ENCODE measurements at places on chromosomes 6 and 20.

GRCh38 chr6:158817728-158818580, 1.2 kb downstream of the EZR start:
- peak; percentile 91 for DNase-seq

DNA sequence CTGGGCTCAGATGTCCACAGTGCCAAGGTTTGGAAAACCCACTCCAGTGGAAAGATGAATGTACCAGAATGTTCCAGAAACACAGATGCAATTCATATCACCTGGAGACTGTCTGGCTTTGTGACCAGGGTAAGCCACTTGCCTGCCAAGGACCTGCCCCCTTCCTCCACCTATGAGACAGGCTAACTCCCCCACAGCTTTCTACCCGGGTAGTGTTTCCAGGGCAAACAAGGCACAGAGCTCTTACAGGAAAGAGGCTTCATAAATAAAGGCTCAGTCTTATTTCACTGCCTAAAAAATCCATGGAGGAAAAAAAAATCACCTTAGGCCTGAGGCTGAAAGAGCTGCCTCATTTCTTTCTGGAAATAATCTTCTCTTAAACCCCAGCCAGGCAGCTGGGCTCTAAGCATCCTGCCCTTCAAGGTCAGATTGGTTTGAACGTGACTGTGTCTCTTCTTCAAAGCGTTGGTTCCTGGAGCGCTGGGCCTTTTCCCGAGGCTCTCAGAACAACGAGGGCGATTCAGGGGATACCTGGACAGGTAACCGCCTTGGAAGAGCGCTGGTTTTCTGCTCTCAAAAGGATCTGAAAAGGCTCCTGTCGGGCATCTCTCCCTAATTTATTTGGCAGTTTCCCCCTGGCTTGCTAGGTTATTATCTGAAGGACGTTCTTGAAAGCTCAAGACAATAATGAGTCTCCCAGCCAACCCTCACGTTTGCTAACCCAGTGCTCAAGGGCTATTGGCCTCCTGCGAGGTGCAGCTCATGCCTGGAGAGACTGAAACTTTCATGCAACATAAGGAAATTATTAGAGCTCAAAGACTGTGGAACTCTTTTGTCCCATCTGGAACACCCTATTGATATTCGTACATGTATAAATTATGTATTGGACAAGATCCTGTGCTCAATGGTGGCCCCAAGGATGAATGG, 199.2 kb upstream of the PMEPA1 start:
- no peak for DNase-seq

GRCh38 chr6:34170346-34170745, 24.5 kb upstream of the GRM4 start:
- no peak for DNase-seq

DNA sequence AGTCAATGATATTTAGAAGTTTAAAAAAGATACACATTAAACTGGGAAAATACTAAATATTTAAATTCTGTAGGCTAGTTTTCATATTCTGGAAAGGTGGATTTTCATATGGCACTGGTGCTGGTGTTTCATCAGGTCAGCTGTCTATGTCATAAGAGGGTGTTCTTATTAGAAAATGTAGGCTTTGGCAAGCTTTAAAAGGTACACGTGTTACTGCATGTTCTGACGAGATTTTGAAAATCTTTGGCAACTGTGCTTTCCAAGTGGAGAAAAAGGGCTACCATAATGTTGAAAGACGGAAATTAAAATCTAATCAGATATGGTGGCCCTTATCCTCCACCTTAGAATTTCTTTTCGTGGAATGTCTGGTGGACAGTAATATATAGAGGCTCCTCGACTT, 30.0 kb downstream of the SLC22A3 start:
- DNase-seq: no peak

DNA sequence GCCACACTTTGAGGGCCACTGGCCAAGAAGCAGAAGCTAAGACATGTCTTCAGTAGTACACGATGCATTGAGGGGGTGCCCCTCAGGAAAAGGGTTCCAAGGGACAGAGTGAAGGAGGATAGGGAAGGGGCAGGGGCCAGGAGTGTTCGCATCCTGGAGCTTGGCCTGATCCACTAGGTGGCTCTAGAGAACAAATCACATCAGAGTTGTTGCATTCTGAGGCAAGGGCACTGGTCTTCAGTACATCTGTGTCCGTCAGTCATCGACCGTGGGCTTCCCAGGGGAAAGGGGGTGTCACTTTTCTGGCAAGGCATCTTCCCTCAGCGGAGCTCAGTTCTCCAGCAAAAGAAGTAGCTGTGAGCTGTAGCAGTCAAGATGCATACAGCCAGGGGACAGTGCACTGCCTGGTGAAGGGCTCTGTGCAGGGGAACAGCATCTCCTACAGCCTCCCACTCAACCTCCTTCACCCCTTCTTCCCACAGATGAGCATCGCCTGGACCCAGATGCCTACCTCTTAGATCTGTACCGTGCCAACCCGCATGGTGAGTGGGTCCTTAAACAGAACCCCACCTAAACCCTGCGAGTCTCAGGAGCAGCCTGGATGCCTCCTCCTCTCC, 47.8 kb downstream of the ARHGAP40 start:
- DNase-seq: peak; percentile 70

GRCh38 chr6:157861814-157862213, 38.8 kb downstream of the SNX9 start:
- peak; percentile 29 for DNase-seq

DNA sequence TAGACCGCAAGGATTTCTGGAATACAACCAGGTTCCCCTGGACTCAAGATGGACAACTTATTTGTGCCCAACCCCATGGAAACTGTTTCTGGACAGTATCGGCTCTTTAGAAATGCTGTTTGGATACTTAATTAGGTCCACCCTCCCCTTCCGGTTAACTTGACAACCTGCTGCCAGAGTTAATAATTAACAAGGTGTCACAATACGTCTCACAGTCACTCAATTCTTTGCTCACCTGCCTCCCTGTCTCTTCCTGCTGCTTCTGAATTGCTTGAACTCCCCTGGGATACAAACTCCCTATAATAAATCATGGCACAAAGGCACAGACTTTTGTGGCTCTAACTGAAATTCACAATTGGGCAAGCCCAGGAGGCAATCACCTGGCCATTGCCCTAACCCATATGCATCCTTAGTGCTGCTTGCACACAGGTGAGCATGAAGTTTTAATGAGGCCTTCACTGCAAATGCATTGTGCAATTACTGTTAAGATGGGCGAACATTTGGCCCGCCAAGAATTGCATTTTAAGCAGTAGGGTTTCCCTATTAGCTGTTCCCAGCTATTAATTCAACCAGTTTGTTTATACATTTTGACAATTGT, 504.4 kb upstream of the NOX3 start:
- DNase-seq: no peak

DNA sequence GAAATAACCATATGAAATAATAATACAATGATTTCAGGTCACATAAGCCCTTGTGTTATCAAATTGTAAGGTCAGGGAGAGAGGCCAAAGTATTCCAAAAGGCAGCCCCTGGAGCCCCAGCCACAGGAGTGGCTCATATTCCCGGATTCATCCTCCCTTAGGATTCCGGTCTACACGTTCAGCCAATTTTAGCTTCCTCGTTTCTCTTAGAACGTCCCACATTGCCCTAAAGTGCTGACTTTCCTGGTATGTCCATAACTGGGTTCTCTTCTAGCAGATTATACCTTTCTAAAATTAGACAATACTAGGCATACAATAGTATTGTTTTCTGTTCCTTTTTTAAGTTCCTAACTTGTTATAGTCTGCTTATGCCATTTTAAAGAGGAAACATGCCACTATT, 192.7 kb upstream of the NOX3 start:
- DNase-seq: no peak

- peak; percentile 59 for DNase-seq
Observed at GRCh38 chr6:165556116-165556843, 106.8 kb downstream of the PDE10A start.

- peak; percentile 8 for DNase-seq
Observed at GRCh38 chr20:10357061-10357708, 76.8 kb downstream of the MKKS start.

- DNase-seq: no peak
Observed at GRCh38 chr6:3733321-3733925, 18.1 kb downstream of the PXDC1 start.

GRCh38 chr20:50004229-50004628, 21.4 kb downstream of the SNAI1 start:
- DNase-seq: no peak

DNA sequence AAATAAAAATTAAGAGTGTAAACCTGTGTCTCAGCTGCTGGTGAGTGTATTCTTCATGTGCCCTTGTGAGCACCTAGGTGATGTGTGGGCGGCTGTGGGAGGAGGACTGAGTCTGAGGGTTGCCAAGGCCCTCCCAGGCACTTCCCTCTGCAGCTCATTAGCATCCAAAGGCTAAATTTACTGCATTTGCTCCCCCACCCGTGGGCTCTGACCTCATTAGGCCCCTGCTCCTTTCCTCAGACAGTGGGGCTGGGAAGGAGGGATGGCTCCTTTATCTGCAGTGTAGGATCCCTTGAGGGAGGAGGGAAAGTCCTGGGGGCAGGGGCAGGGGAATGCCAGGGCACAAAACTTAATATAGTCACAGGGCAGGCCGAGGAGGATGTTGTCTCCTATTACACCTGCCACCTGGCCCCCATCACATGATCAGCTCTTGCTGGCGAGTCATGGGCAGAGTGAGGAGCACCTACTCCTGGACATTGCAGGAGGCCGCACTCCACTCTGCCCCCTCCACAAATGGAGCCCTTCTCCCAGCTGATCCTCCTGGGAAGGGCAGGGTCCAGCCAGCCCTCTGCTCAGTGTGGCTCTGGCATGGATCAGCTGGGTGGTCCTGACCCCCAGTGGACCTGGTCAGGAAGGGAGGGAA, 133.2 kb downstream of the MRPL14 start:
- DNase-seq: no peak

DNA sequence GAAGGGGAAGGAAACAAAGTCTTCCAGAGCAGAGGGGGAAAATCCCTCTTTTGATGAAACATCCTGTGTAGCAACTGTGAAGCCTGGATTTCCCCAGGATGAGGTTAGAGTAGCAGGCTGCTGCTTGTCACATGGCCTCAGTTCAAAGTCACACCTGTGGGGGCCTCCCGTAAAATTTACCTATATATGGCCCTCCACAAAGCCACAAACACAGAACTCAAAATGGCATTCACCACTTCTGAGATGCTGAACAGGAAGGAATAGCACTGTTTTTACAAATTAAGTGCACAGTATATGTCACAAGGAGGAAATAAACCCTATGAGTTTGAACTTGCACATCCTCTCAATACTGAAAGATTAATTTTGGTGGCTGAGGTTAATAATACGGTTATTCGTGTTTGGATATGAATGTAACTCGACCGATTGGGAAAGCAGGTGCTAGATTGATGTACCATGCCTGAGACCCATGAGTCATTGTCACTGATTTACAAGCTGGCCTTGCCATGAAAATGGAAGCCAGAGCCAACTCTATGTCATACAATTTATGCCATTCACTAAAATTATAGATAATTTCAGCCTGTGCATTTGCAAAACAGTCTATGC, 70.6 kb downstream of the SGK1 start:
- DNase-seq: no peak

DNA sequence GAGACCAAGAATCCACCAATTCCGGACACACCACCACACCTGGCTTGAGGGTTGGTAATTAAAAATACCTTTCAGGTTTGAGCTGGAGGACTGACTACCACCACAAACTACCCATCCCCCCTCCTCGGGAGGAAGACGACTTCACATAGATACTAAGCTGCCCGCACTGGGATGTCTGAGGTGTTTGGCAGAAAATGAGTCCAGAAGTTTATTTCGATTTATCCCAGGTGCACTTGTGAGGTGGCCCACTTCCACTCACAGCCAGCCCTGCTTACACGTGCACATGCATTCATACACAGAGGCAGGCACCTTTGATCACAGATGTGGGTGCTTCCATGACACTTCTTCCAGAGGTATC, 187.1 kb downstream of the ID4 start:
- no peak for DNase-seq

GRCh38 chr6:152399399-152399798, 237.8 kb downstream of the SYNE1 start:
- DNase-seq: no peak

- peak; percentile 36 for DNase-seq
Observed at GRCh38 chr6:99603421-99604165, 3.0 kb upstream of the PRDM13 start.

GRCh38 chr20:37154684-37155298, 24.3 kb upstream of the RPN2 start:
- DNase-seq: peak; percentile 47

- DNase-seq: no peak
Observed at GRCh38 chr6:13278991-13279390, 49.3 kb downstream of the TBC1D7 start.

GRCh38 chr20:50095476-50096078, 17.4 kb downstream of the UBE2V1 start:
- no peak for DNase-seq

- no peak for DNase-seq
Observed at GRCh38 chr6:91611190-91611589, 1024.3 kb upstream of the MAP3K7 start.

GRCh38 chr20:57580478-57581201, 19.7 kb downstream of the PCK1 start:
- DNase-seq: no peak

GRCh38 chr6:33750244-33750991, 3.7 kb upstream of the IP6K3 start:
- DNase-seq: no peak

DNA sequence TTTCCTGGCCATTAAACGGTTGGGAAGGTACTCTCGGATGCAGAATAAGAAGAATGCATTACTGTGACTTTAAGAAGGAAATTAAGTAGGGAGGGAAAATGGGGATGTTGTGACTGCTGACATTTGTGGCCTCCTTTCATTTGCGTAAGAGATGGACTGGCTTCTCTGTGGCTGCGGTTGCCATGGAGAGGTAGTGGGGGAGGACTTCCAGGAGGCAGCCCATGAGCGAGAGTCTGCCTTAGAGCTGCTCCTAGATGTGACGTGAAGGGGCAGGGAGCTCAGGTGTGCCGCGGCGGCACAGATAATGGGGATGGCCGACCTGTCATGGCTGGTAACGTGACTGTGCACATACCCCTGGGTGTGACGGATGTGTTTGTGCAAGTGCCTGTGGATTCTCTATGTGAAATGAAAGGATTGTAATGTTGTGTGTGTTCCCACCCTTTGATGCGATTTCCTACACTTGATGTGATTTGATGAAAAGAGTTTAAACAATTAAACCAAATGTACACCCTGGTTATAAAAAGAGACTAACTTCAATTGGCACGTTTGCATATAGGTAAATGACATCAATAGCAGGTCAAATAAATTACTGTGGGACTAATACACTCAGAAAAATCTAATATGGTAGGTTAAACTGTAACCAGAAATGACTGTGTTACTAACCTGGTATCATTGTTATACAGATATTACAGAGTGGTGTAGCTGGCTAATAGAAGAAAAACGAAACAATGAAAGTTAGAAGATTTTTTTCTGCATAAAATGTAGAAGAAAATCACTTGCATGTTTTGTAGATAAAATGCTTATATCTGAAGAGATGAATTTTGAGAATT, 48.9 kb downstream of the HIVEP1 start:
- peak; percentile 31 for DNase-seq

- no peak for DNase-seq
Observed at GRCh38 chr6:137492289-137493217, 1.6 kb downstream of the OLIG3 start.

GRCh38 chr6:28589234-28589956, 63.7 kb downstream of the GPX5 start:
- peak; percentile 97 for DNase-seq

- peak; percentile 97 for DNase-seq
Observed at GRCh38 chr6:161254464-161255253, 19.2 kb downstream of the AGPAT4 start.

Data from OCI-M1 (cell line).